ENCODE measurements at places on chromosomes 6 and 20.

- no peak for DNase-seq
Measured at GRCh38 chr6:39053854-39054576, 5.4 kb downstream of the GLP1R start.

DNA sequence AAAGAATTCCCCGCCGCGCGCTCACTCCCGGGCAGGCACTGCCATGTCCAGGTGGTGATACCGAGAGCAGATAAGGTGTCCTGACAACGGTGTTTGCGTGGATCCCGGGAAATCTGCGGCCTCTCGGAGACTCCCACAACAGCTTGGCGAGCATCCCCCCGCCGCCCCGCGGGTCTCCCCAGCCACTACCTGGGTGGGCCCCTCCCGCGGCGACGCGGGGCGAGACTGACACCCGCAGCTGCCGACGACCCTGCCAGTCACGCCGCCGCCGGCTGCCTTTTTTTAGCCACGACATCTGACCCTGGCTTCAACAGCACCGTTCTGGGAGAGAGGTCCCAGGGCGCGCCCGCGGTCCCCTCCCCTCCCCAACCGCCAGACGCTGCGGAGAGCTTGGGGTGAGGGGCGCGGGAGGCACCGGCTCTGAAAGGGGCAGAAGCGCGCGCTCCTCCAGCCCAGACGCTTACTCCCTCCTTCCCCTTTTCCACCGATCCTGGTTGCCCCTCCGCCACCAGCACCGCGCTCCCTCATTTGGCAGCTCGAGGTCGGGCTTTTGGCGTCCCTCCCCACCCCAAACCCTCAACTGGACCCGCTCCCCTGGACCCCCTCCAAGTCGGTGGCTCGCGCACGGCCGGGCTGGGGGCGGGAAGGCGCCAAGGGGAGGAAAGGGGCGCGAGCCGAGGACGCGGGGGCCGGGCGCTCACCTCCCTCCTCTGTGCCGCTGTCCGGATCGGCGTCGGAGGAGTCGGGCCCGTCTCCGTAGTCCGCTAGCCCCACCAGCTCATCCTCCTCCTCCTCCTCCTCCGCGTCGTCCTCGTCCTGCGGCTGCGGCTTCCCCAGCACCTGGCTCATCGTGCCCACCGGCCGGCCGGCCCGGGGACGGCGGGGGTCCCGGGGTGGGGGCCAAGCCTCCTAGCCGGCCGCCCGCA, 665 bp downstream of the RRAGD start:
- no peak for DNase-seq

DNA sequence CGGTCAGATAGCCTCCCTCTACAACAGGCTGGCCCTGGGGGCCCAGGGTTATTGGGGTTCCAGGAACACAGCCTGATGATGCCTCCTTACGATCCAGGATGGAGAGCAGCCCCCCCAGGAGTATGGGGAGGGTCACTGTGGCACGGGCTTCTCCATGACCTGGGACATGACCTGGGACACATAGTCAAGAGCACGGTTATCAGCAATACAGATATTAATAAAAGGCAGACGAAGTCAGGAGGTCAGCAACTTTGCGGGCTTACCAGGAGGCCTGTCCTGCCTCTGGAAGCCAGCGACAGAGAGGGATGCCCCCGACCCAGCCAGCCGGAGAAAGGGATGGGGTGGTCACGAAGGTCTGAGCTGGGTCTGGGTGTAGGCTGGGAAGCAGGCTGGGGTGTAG, 795 bp downstream of the MMP24OS start:
- DNase-seq, result no peak

GRCh38 chr20:36826554-36827244, 49.2 kb upstream of the TLDC2 start:
- DNase-seq, result no peak

DNA sequence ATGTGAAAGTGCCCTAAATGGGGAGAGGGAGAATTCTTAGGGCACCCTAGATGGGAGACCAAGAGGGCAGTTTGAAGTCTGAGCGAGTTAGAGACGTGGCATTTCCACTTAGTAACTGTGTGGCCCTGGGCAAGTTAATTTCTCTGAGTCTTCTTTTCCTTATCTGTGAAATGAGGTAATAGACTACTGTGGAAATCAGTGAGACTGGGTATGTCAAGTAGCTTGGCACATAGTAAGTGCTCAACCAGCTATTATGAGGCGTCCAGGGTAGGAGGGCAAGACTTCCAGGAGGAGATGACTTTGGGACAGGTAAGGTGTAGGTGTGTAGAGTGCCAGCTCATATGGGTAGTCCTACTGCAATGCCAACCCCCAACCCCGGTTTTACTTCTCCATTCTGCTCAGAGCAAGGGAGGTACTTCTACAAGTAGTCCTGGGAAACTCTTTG, 770 bp downstream of the KIF3B start:
- DNase-seq, result no peak

DNA sequence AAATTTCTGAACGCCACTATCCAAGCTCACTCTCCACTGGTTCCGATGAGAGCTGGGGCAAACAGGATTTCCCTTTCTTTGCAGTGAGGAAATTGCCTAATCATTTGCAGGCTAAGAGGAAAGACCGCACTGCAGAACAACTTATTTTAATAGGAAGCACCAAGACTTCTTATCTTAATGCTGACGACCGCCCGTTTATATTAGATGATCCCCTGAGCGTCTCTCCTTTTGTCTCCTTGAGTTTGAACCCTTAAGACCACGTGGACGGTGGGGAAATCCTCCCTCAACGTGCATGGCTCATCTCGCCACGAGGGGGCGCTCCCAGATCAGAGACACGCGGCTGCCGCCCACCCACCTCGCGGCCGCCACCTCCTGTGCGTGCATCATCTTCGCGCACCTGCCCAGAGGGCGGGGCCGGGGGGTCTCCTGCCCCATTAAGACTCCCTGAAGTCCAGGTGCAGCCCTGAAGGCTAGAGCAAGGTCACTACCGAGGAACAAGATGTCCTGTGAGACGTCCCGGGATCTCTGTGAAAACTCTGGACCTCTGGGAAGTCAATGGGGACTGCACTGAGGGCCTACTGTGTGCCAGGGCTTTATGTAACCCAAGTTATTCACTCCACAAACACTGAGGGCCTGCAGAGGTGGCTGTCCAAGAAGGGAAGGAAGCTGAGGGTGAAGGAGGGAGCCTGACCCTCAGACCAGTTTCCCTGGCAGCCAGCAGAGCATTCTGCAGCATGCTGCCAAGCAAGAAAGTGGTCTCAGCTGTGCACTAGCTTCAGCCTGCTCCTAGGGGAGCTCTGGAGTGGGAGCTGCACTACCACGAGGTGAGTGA, 28.1 kb downstream of the PDYN start:
- no peak for DNase-seq

GRCh38 chr20:48189181-48189580, 403.9 kb upstream of the SULF2 start:
- no peak for DNase-seq

DNA sequence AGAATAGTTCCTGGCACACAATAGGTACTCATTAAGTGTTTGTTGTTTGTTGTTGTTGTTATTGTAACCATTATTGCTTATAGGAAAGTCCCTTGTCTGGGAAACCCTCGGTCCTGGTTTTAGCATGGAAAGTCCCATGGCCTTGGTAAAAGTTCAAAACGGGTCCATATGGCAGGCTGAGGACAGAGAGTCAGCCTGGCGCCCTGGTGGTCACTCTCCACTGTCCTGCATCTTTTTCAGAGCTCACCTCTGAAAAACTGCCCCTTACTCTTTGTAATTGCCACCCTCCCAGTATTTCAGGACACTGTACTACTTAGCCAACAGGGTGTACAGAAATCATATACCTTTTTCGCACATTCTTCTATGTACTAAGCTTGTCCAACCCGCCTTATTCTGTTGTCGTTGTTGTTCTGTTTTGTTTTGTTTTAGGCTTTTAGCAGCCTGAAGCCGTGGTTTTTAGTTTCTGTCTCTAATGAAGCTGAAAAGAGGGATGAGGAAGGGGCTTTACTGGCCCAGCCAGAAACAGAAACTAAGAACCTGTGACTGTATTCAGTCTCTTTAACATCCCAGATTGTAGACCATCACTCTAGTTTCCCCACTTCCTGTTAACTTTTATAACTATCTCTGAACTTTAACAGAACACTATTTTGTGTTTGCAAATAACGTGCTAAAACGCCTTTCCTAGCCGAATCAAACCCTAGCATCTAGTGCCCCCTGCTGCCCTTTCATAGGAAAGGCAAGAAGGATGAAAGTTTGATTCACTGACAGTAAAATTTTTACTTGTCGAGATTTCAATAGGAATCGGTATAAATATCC, 7.6 kb upstream of the TMEM14A start:
- no peak for DNase-seq

All from NCI-H187 (cell line).